ENCODE measurements at places on chromosomes 11 and 22.

GRCh38 chr11:26297189-26297975 is 34.5 kb upstream of the ANO3 start:
- DNase-seq: no peak

DNA sequence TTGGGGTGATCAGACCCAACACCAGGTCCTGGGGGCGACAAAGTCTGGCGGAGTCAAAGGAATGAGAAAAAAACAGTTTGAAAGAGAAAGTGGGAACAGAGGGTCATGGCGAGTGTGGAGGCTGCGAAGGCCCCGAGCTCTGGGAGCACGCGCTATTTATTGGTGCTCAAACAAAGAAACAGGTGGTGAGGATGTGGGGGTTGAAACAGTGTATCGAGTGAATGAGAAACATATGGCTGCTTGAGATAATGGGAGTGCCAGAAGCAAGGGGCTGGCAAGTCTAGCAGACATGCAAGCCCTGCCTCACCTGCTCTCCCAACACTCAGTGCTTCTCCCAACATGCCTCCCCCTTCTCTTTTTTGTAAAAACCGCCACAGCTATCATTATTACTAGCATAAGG is 7.8 kb upstream of the DUSP18 start:
- DNase-seq: no peak

DNA sequence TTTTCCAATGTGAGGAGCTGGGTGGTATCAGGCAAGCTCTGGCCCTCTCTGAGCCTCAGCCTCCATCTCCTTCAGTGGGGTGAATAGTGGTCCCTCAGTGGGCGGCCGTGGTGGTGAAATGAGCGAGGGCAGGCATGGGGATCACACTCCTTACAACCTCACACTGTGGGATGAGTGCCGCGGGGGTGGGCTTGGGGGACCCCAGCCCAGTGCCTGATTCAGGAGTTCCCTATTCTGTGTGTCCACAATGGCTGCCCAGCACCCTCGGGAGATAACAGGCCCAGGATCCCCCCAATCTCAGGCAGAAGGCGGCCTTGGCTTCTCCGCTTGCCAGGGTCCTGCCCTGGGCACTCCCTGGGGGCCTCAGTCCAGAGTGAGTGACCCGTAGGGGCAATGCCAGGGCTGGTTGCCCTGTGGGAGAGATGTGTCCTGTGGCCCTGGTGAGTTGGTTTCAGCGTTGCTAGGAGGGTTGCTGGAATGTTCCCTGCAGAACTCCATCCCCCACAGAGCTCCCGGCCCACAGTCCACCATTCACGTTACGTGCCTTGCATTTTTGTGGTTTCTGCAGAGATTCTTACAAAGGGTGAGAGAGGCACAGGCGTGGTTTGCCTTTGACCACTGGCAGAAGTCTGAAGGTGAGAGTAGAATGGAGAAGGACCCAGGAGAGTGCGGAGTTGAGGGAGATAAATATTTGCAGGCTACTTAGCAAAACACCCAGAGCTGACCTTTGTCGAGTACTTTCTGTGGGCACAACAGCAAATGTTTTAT is 2.9 kb downstream of the ALDH3B1 start:
- DNase-seq: no peak

DNA sequence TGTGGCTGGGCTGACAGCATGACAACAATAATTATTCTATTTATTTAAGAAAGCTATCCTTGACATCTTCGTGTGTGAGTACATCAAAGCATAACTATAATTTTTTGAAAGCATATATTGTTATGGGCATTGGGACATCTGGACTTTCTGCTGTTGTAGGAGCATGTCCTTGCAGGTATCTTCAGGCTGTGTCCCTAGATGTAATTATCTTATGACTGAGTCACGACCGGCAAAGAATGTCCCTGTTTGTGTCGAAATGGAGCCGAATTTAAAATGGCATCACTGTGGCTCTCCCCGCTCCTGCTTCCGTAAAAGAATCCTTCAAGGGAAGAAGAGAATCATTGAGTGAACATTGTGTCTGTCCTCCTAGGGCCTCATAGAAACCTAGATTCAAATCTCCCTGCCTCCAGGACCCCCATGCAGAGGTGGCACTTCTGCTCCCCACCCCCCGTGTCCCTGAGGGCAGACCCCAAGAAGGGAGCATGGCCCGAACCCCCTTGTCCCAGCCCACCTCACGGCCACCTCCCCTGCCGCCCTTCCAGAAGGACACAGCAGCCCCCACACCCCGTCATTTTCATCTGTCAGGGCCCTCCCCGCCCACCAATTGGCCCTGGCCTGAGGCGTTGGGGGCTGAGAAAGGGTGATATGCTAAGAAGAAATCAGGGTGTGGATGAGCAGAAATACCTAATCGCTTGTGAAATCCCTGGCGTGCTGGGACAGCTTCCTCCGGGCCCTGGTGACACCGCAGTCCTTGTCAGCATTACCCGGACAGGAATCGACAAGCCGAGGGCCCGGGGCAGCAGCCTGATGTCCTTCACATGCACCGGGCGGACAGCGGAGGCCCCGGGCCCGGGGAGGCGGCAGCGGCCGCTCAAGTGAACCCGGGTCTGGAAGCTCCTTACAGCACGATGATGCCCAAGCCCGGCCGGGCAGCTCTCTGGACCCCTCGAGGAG is 48.6 kb upstream of the SLC22A12 start:
- DNase-seq: no peak

GRCh38 chr11:93870616-93871015 is 20.2 kb upstream of the VSTM5 start:
- no peak for DNase-seq

GRCh38 chr11:86743223-86744118 is 56.9 kb upstream of the PRSS23 start:
- DNase-seq: peak; percentile 15

- DNase-seq: no peak
Measured at GRCh38 chr11:17206463-17206862, 1.3 kb downstream of the PIK3C2A start.

GRCh38 chr22:26556904-26557303 is 33.0 kb downstream of the TPST2 start:
- no peak for DNase-seq

GRCh38 chr11:121437018-121437685 is 15.0 kb upstream of the SORL1 start:
- no peak for DNase-seq

DNA sequence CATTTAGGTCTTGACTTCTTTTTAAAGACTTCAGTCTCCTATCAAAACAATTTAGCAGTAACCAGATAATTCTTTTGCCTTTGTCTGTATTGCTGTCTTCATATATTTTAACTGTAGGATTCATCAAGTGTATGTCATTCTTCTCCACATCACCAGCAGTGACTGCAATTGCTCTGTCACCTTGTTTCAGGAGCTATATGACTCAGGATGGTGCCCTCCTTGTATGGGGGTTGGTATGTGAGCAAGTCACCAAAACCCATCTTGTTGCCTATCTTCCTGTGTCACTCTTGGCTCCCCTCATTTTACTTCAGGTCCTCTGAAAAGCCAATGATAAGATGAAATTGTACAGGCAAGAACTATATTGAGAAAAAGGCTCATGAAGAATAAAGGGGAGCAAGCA is 256.9 kb upstream of the LUZP2 start:
- no peak for DNase-seq

DNA sequence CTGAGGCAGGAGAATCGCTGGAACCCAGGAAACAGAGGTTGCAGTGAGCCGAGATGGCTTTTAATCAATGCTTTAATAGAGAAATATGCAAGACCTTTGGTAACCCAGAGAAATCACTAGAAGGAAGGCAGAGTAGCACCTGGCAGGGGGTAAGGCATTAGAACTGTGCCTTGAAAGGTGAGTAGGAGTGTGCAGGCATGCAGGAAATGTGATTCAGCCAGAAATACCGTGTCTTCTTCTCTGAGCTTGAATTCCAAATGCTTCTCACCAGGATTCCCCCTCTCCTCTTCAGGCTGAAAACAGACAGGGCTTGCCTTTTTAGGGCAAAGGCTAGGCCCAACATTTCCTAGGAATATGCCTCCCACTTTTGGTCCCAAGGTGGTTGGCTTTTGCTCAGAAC is 51.0 kb downstream of the OR4D9 start:
- no peak for DNase-seq

GRCh38 chr11:12864316-12865156 is 144.6 kb upstream of the RASSF10 start:
- DNase-seq: no peak

- no peak for DNase-seq
Measured at GRCh38 chr11:95506777-95507176, 275.8 kb upstream of the SESN3 start.

DNA sequence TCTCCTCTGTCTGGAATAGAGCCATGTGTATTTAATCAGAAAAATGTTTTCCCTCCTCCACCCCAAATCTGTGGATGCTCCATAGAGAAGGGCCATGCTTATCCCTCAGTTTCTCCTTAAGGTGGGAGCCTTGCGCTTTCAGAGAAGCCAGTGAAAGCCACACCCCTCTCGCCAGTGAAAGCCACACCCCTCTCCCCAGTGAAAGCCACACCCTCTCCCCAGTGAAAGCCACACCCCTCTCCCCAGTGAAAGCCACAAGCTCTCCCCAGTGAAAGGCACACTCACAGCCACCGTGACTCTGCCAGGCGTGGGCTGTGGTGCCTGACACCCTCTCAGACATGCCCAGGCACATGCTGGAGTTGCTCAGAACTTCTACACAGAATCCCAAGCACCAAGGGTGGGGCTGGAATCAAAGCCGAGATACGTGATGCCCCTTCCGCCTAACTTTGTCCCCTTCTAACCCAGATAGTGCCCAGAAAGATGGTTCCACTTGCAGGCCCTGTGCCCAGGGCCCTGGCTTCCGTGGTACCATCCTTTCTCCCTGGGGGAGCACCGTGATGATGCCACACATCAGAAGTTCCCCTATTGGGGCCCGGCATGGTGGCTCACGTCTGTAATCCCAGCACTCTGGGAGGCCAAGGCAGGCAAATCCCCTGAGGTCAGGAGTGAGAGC is 16.5 kb upstream of the PRR5 start:
- DNase-seq: peak; percentile 74

DNA sequence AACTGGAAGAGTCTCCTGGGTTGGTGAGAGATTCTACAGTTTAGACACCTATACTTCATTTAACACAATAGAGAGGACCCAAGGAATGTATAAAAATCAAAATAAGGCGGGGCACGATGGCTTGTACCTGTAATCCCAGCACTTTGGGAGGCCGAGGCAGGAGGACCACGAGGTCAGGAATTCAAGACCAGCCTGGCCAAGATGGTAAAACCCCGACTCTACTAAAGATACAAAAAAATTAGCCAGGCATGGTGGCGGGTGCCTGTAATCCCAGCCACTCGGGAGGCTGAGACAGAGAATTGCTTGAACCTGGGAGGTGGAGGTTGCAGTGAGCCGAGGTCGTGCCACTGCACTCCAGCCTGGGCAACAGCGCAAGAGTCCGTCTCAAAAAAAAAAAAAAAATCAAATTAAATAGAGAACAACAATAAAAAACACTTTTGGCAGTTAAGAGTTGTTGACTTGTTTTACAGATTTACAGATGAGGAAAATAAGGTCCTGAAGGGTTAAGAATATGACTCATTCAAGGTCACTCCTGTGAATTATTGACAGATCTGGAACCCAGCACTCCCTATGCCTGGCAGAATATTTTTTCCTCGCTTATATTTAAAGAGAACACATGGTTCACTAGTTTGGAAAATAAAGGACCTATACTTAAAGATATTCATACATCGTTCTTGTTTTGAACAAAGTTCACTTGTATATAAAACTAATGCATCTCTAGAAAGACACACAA is 5.2 kb downstream of the LGR4 start:
- no peak for DNase-seq

DNA sequence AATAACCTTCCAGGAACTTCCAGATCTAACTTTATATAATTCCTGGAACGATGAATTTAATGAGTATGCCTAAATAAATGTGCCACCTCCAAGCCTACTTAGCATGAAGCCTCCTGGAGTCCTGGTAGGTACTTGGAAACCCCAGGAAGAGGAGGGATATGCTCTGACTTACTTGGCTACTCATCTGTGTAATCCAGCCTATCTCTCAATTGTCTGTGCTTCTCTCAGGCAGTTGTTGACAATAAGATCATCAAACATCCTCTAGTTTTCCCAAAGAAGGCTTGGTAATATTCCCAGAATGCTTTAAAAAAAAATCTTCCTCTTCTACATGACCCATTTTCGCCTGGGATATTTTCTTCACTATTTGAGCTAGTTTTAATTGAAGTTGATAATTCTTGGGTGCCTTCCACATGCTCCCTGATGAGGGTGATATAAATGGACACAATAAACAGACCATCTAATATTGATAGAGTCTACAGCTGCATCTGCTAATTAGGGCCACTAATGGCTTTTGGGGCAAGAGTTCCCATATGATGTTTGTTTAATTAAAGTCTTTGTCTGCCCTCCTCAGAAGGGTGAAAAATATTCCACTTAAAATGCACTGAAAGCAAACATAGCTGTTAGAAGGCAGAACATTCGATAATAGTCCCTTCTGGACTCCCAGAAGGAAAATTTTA is 75.5 kb upstream of the RAB38 start:
- DNase-seq: no peak

GRCh38 chr22:25896592-25896991 is 154.6 kb downstream of the MYO18B start:
- DNase-seq: no peak

GRCh38 chr11:9672918-9673317 is 9.0 kb downstream of the SWAP70 start:
- no peak for DNase-seq

DNA sequence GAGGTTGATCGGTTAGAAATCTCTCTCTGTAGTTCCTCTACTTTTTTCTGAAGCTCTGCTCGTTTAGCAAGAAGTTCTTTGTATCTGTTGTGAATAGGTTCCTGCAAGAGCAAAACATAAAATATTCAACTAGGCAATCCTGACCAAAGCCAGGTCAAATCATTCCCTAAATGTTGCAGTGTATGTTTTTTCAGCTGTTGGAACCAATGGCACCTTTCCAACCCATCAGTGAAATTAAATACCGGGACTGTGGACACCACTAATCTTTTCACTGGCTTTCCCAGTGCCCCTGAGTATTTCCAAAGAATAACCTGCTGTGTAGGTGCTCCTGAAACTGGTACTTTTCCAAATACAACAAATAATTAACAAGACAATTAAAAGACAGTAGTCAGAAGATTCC is 45.1 kb downstream of the CEP57 start:
- DNase-seq: no peak

- no peak for DNase-seq
Measured at GRCh38 chr11:10397226-10397987, 57.7 kb upstream of the AMPD3 start.

DNA sequence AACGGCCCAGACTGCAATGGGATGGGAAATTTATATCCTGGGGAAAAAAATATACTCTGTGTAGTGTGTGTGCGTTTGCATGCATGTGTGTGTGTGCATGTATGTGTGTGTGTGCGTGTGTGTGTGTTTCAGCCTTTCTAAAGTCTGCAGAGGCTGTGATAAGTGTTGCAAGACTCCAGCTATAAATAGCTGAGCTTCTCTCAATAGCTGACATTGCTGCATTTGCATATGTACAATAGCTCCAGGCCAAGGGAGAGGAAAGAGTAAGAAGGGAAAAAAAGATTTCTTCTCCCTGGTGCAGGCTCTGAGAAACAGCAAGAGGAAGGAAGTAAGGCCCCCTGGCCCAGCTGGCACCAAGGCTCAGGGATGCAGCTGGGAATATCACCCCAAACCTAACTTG is 483.0 kb downstream of the MN1 start:
- DNase-seq: no peak

GRCh38 chr22:36008565-36008964 is 20.1 kb downstream of the RBFOX2 start:
- no peak for DNase-seq

Data from stimulated activated CD8-positive, alpha-beta memory T cell treated with anti-CD3 and anti-CD28 coated beads, Interleukin-4, amount 100 ng/mL, for 24 hours (primary cell).